Ovary (tissue), 10 donors: ENCODE measurements at places on chromosomes 1 and 21. TPM values are rescaled to one million over a fixed set of nuclear protein-coding genes. Genes with fewer than 3 reads are reported as not detected.

PRDM16 gene
- 5.2 TPM for total RNA-seq

CACNA1S gene
- total RNA-seq: not detected

IFNGR2 gene
- total RNA-seq: 39.6 TPM

GPR161 gene
- 16.1 TPM for total RNA-seq

ENO1 gene
- 158 TPM for total RNA-seq
